ENCODE measurements at places on chromosomes 11 and 22.

DNA sequence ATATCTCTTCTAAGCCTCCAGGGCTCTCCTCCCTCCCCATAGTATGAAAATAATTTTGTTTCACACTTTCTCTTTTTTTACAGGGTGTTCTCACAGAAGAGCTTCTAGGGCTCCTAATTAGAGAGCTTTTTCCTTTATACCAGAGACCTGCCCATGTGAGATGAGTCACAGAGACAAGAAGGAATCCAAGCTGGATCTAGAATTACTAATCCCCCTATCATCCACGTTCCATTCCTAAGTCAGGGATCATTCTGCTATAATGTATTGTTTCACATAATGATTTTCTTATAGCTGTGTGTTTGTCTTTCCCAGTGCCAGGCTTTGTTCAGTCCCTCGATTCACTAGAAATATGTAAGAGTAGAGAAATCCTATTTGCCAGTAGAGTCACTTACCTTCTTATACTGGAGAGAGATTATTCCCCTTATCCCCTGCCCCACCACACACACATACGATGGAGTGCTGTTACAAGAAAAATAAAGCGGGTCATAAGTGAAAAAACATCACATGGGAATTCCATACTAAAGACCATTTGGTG lies 778.3 kb upstream of the LRRC4C start:
- no peak for DNase-seq

GRCh38 chr11:1012740-1013630 lies 23.5 kb downstream of the MUC6 start:
- DNase-seq: no peak

- no peak for DNase-seq
These were observed at the start of gene EP300 for GRCh38 chr22:41092023-41092817. Gene EP300, plus strand, starts transcription at chr22:41092592. Its CDS starts 413 bp downstream, at chr22:41093005.

DNA sequence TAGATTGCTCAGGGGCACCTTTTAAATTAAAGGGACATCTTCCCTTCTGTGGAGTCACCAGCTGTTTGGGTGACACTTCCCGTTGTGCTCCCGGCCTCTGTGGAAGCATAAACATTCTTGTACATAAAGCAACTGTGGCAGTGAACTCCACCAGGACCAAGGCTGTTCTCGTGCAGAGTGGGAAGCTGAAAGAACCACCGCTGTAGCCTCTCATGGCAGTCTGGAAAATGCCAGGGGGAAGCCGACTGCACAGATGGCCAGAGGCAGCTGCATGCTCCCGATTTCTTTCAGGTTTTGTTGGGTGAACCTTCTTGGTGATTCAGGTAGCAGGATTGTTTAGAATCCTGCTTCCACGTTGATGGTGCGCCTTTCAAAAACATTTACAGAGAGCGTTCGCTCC lies 10.3 kb downstream of the UBASH3B start:
- DNase-seq: no peak

- no peak for DNase-seq
These were observed 27.9 kb upstream of the SLC36A4 start for GRCh38 chr11:93225662-93226061.

- no peak for DNase-seq
These were observed 6.2 kb downstream of the MS4A10 start for GRCh38 chr11:60791153-60791933.

- DNase-seq: peak; percentile 63
These were observed 725 bp downstream of the ARHGAP42 start for GRCh38 chr11:100687630-100688395.

GRCh38 chr11:102546923-102547471 lies 16.4 kb upstream of the MMP7 start:
- DNase-seq: no peak
